ENCODE measurements at places on chromosomes 3 and 15. TPM values are rescaled to one million over a fixed set of nuclear protein-coding genes. Genes with fewer than 3 reads are reported as not detected.

UACA gene
- total RNA-seq: 33.8 TPM

IMPG2 gene
- 0.04 TPM for total RNA-seq

TMEM212 gene
- total RNA-seq: not detected

TGM4 gene
- total RNA-seq: 0.12 TPM

RBPMS2 gene
- 8.9 TPM for total RNA-seq

C3orf22 gene
- not detected for total RNA-seq

NRG4 gene
- 1.3 TPM for total RNA-seq

ROPN1 gene
- total RNA-seq: not detected

SCN11A gene
- total RNA-seq: not detected

PGBD4 gene
- 1.8 TPM for total RNA-seq

FHIT gene
- total RNA-seq: 0.64 TPM

MCF2L2 gene
- total RNA-seq: 0.75 TPM

FEZF2 gene
- not detected for total RNA-seq

TPRG1 gene
- 0.38 TPM for total RNA-seq

TRH gene
- total RNA-seq: not detected

SLC12A8 gene
- total RNA-seq: 0.89 TPM

NR1I2 gene
- not detected for total RNA-seq

TRPC1 gene
- 8.3 TPM for total RNA-seq

GRK7 gene
- not detected for total RNA-seq

THRB gene
- total RNA-seq: 0.83 TPM

BBX gene
- 9.1 TPM for total RNA-seq

GPR160 gene
- 1.1 TPM for total RNA-seq

TERC gene
- not detected for total RNA-seq

ANKUB1 gene
- not detected for total RNA-seq

AADACL2 gene
- total RNA-seq: not detected

SHC4 gene
- 0.62 TPM for total RNA-seq

Measured in A549 treated with ZK216348 at 1 μM for 4 hours (cell line).